ENCODE measurements at places on chromosomes 2 and 18. TPM values are rescaled to one million over a fixed set of nuclear protein-coding genes. Genes with fewer than 3 reads are reported as not detected.

DNA sequence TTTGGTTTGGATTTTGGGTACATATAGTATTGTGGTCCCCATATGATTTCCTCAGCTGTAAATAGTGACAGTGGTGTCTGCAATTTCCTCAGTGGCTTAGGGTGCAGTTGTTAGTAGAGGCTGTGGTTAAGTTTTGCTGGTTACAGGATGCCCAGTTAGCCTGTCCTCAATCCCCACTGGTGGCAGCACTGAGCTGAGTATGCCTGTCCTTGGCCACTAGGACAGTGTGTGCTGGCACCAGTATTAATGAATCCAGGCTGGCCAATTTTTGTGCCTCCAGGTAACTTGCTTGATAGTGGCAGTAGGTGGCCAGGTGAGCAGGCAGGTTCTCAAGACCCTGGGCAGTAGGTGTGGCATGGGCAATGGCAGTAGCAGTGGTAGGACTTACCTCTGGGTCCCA, 973.1 kb downstream of the TMEM182 start:
- ATAC-seq: no peak

- no peak for ATAC-seq
Measured at GRCh38 chr2:85978883-85979780, 90.3 kb upstream of the ST3GAL5 start.

DNA sequence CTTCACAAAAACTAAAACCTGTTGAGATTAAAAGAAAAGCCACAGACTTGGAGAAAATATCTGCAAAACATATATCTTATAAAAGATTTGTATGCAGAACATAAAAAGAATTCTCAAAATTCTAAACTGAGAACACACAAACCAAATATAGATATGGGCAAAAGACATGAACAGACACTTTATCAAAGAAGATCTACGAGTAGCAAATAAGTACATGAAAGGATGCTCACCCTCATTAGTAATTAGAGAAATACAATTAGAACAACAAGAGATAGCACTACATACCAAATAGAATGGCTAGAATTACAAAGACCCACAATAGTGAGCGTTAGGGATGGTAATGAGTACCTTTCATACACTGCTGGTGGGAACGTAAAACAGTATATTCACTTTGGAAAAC, 63.9 kb upstream of the ZNF397 start:
- ATAC-seq: no peak

Gene DSG4
- total RNA-seq: not detected

DNA sequence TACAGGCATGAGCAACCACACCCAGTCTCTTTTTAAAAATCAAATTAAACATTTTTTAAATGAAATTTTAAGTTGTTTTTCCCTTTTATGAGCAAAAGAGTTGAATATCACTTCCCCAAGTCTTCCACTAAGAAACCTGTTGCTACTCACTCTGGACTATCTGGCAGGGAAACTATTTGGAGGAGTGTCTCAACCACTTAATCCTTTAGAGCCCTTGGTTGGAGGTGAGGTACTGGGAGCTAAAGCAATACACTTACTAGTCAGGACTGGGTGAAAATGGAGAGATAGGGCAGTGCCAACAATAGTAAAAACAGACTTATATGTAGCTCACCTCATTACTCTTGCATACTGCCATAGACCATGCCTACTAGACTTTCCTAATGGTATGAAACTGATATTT, 135.5 kb downstream of the RND3 start:
- no peak for ATAC-seq

DNA sequence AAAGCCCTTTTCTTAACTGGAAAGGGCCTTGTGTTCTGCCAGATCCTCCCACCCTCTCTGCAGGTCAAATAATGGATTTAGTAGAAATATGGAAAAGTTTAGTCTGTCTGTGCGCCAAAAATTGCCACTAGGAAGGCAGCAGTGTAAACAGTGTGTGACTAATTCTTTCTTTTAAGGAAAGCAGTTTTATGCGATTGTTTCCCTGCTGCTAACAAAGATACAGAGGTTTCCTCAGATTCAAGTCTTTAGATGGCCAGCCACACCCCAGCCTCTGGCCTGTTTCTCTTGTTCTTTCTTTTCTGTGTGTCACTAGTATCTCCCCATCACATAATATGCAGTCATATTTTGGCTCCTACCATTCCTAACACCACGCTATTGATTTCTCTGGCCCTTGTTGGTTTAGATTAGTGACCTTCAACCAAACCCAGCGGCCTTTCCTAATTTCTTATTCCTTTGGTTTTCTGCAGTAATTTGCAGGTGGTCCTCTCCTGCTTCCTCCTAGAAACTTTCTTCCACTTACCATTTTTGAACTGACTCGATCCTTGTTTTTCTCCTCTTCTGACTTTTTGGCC, 157.4 kb downstream of the LTBP1 start:
- ATAC-seq: no peak

- ATAC-seq: no peak
Measured at GRCh38 chr2:1990724-1991123, 246.4 kb upstream of the PXDN start.

Gene CNDP1
- total RNA-seq: not detected

GRCh38 chr2:118791483-118791882, 56.0 kb downstream of the EN1 start:
- ATAC-seq: no peak

Gene DSC3
- not detected for total RNA-seq

Gene PPP3R1
- total RNA-seq: 70.0 TPM

Gene B3GNT2
- 20.1 TPM for total RNA-seq

GRCh38 chr2:8278709-8279354, 403.0 kb upstream of the ID2 start:
- no peak for ATAC-seq

- ATAC-seq: no peak
Measured at GRCh38 chr2:11822746-11823451, 76.5 kb downstream of the LPIN1 start.

DNA sequence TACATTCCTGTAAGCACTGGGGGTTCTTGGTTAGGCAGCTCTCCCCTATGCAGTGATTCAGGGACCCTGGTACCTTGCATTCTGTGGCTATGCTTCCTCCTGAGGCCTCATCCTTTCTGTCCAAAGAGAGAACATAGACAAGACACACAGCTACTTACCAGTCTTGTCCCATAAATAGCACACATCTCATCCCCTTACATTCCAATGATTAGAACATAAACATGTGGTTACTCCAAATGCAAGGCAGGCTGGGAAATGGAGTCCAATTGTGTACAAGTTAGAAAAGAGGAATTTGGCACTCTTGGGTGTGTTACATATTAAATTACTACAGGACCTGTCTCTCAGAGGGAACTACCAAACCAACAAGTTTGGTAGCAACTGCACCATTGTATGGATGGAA, 171.3 kb downstream of the ARHGAP15 start:
- no peak for ATAC-seq

Gene SERPINB10
- total RNA-seq: not detected

DNA sequence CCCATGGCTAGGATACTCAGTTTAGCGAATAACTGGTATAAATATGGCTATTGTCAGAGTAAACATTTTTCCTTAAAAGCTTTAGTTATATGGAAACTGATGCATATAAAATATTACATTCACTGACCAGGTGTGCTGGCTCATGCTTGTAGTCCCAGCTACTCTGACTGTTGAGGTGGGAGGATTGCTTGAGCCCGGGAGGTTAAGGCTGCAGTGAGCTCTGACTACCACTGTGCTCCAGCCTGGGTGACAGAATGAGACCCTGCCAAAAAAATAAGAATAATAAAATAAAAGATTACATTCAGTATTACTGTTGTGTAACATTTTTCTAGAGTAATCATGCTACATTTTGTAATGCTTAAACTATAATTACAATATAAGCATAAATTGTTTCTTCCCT, 350.4 kb upstream of the FSIP2 start:
- ATAC-seq: no peak

GRCh38 chr18:12422936-12423335, 15.2 kb downstream of the PRELID3A start:
- no peak for ATAC-seq

Gene CCL20
- 36.1 TPM for total RNA-seq

Gene ITPRID2
- 57.4 TPM for total RNA-seq

GRCh38 chr2:20214566-20215182, 10.3 kb downstream of the SDC1 start:
- ATAC-seq: no peak

DNA sequence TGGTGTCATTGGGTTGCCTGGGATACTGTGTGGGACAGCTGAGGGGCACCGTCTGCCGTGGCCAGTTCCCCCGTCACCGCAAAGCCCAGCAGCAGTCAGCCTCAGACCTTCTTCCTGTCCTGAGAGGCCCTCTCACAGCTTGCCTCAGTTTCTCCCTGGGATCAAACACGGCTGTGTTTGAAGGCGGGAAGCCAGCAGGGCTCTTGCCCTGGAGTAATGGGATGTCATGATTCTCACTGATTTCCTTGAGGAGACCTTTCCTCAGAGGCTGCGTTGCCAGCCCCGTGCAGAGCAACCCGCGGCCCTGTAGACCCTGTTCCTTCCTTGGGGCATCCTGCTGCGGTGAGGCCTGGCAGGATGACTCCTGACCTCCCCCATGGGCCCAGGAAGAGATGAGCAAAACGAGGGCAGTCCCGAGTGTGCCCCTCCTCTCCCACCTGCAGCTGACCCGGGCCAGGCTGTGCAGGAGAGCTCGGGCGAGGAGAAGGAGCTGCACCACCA, 13.9 kb upstream of the NFATC1 start:
- ATAC-seq: no peak

Gene MC4R
- total RNA-seq: not detected

Gene ITGAV
- total RNA-seq: 12.1 TPM

Gene ZBTB7C
- 0.04 TPM for total RNA-seq

DNA sequence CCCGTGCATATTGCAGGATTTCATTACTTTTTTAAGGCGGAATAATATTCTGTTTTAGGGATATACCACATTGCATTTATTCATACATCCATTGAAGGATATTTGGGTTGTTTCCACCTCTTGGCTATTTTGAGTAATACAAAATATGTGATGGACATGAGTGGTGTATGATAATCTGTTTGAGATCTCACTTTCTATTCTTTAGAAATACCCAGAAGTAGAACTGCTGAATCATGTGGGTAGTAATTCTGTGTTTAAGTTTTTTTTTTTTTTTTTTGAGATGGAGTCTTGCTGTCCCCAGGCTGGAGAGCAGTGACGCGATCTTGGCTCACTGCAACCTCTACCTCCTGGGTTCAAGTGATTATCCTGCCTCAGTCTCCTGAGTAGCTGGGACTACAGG, 201.4 kb downstream of the NYAP2 start:
- ATAC-seq: no peak

Measured in activated T-helper 17 cell treated with anti-CD3 and anti-CD28 coated beads, Interleukin-2, amount 50 U/mL, for 72 hours (primary cell).